T-helper 2 cell treated with Interferon-gamma antibody and Interleukin-4, amounts not matched to agents 5 μg/mL and 100 μg/mL, for 36 hours (primary cell): ENCODE measurements at places on chromosomes 4 and X.
A peak's percentile ranks its signal among the peaks of the same experiment; 100 is the strongest.

DNA sequence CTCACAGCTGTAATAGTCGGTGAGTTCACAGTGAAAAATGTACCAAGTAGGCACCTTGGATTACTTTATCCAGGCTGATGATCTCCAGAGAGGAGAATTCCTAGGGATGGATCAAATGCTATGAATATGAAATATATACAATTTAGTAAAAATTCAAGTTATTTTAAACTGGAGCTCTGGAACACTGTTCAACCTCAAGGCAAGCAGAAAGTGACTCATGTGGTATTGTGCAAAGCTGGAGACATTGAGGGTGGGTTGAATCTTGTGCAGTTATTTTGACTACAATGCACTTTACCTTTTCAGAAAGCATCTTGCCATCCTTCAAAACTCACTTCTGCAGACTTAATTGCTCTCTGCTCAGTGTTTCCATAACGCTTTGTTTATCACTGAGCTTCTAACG, 43.4 kb downstream of the OSTC start:
- no peak for DNase-seq
- no peaks in the 10 kb centered on the region for H3K27me3 ChIP-seq
- H3K4me1 ChIP-seq, result no peaks in the 10 kb centered on the region
- no peak overlapping the region for H3K27ac ChIP-seq
- no peaks in the 10 kb centered on the region for H3K36me3 ChIP-seq
- H3K4me3 ChIP-seq, result no peak overlapping the region

DNA sequence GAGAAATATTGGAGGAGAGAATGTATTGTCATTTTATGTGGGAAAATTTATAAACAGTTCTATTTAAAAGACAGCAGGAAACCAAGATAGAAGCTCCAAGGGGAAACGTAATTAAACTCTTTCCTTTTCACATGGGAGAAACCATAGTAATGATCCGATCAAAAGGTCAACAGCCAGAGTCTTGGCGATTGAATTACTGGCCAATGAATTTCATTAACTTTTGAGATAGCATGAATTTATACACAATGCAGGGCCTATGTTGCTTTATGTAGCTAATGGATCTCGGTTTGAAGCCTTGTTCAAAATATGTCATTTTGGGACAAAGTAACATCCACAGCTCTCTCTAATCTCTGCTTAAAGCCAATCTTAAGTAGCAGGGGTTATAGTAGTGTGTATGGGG, 897.5 kb upstream of the NDST4 start:
- no peaks in the 10 kb centered on the region for H3K36me3 ChIP-seq
- no peak overlapping the region for H3K27ac ChIP-seq
- H3K4me1 ChIP-seq, result no peaks in the 10 kb centered on the region
- H3K4me3 ChIP-seq, result no peak overlapping the region
- H3K27me3 ChIP-seq, result no peaks in the 10 kb centered on the region

GRCh38 chr4:174870311-174870710, 41.3 kb upstream of the GLRA3 start:
- no peak overlapping the region for H3K4me3 ChIP-seq
- no peaks in the 10 kb centered on the region for H3K27me3 ChIP-seq
- no peaks in the 10 kb centered on the region for H3K4me1 ChIP-seq
- H3K27ac ChIP-seq, result no peak overlapping the region

GRCh38 chr4:5839751-5840674, 52.9 kb downstream of the CRMP1 start:
- DNase-seq, result no peak
- no peak overlapping the region for H3K27ac ChIP-seq
- peaks cover 2% of the 10 kb centered on the region for H3K27me3 ChIP-seq
- no peaks in the 10 kb centered on the region for H3K4me1 ChIP-seq

GRCh38 chr4:100169491-100170485, 20.5 kb downstream of the DDIT4L start:
- no peak overlapping the region for H3K4me3 ChIP-seq
- no peaks in the 10 kb centered on the region for H3K27me3 ChIP-seq
- peaks cover 10% of the 10 kb centered on the region for H3K36me3 ChIP-seq

DNA sequence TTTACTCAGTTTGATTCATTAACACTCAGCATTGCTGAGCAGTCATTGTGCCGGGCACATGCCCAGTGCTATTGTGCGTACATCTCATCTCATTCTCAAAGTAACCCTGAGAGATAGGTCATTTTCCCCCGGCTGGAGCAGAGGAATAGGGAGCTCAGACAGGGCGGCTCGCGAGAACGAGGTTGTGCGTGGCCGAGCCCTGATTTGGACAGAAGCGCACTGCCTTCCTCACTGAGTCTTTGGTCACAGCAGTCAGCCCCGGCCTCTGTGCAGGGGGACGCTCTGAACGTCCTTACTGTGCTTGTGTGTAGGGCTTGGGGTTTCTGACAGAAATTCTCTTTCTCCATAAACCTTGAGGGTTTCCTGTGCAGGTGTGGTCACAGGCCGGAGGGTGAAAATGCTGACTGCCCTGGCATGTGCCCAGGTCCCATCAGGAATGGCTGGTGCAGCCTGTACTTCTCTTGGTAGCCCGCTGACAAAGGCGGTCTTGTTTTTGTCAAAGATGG, 39.5 kb downstream of the NOP14 start:
- peak overlapping the region; percentile 51 for H3K4me3 ChIP-seq
- H3K4me1 ChIP-seq, result peaks cover 22% of the 10 kb centered on the region
- H3K36me3 ChIP-seq, result peaks cover 59% of the 10 kb centered on the region

DNA sequence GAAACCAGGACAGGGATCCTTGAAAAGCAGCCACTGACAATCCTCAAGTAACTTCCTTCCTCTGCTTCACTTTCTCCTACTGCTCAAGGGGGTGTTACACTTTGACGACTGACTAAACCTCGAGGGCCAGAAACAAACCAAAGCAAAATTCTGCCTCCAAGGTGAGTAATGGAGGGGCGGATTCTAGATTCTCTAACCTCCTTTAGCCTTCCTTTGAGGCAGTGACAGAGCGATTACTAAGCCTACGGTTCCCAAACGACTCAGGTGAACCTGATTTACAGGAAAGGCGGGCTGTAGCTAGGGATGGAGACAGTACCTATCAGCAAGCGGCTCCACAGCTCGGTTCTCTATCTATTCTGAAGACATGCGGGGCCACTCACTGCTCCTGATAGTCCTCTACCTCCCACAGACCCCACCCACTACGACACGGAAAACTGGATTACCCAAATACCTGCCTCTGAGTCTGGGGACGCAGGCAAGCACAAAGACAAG, 487 bp downstream of the TBCK start:
- H3K27ac ChIP-seq, result no peak overlapping the region
- peaks cover 27% of the 10 kb centered on the region for H3K4me1 ChIP-seq
- DNase-seq, result peak; percentile 45
- no peaks in the 10 kb centered on the region for H3K27me3 ChIP-seq

DNA sequence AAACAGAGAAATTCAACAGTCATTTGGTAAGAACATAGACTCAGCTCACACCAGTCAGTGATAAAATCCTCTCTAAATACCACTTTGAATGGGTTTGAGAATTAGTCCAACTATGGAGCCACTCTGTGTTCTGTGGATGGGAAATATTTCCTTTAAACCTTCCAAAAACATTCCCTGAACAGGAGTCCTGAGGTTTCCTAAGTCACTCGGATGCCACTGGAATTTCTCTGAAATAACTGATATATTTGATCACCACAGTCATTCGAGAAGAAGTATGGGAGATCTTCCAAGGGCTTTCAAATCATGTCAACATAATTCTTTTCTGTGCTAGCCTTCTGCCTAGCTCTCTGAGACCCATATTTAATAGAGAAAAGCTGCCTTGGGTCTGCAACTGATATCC, 958.6 kb downstream of the STIM2 start:
- no peak for DNase-seq
- H3K27ac ChIP-seq, result no peak overlapping the region
- H3K4me3 ChIP-seq, result no peak overlapping the region
- no peaks in the 10 kb centered on the region for H3K36me3 ChIP-seq
- H3K27me3 ChIP-seq, result no peaks in the 10 kb centered on the region
- no peaks in the 10 kb centered on the region for H3K4me1 ChIP-seq

GRCh38 chr4:53522334-53522733, 69.0 kb downstream of the LNX1 start:
- H3K4me1 ChIP-seq, result no peaks in the 10 kb centered on the region
- H3K36me3 ChIP-seq, result no peaks in the 10 kb centered on the region
- H3K4me3 ChIP-seq, result no peak overlapping the region
- H3K27me3 ChIP-seq, result peaks cover 10% of the 10 kb centered on the region
- no peak overlapping the region for H3K27ac ChIP-seq

DNA sequence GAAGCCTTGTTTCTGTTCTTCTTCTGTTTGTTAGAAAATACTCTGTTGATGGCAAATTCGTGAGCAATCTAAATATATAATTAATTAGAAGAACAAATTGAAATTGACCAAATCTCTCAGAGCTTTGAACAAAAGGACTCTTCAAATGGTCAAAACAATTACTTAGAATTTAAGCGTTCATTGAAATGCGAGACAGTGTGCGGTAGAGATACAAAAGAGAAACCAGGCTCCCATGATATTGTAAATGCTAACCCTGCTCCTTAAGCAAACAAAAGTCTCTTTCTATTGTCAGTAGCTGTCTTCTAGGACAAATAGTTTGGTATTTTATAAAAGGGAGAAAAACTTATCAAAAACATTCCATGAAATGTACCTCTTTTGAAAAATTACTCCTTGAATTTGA, 453.4 kb upstream of the MAGEB2 start:
- no peaks in the 10 kb centered on the region for H3K4me1 ChIP-seq
- H3K4me3 ChIP-seq, result no peak overlapping the region
- H3K27ac ChIP-seq, result no peak overlapping the region
- no peaks in the 10 kb centered on the region for H3K27me3 ChIP-seq
- DNase-seq, result no peak
- H3K36me3 ChIP-seq, result no peaks in the 10 kb centered on the region

GRCh38 chr4:10081218-10081606, 35.4 kb downstream of the WDR1 start:
- DNase-seq, result no peak
- H3K4me3 ChIP-seq, result no peak overlapping the region
- no peaks in the 10 kb centered on the region for H3K4me1 ChIP-seq
- H3K27ac ChIP-seq, result no peak overlapping the region

DNA sequence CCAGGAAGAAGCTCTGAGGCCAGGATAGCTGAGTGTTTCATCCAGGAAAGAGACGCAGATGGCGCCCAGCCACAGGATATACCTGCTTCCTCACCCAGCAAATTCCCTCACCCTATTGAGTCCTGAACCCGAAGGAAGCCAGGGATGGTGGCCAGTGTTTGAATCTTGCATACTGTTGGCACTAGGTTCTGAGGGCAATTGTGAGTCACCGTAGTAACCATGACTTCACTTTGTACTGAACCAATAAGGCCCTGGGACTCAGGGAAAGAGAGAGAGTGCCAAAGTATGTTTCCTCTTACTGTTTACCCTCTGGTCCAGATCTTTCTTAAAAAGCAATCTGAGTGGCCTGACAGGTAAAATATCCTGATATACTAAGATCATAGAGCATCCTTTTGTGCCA, 25.6 kb upstream of the SMIM10L2A start:
- no peaks in the 10 kb centered on the region for H3K36me3 ChIP-seq
- H3K27ac ChIP-seq, result no peak overlapping the region
- no peaks in the 10 kb centered on the region for H3K4me1 ChIP-seq
- DNase-seq, result no peak

- H3K4me3 ChIP-seq, result no peak overlapping the region
- H3K4me1 ChIP-seq, result peaks cover 5% of the 10 kb centered on the region
- no peak for DNase-seq
These were observed 99.1 kb downstream of the PDLIM5 start for GRCh38 chr4:94550851-94551250.

DNA sequence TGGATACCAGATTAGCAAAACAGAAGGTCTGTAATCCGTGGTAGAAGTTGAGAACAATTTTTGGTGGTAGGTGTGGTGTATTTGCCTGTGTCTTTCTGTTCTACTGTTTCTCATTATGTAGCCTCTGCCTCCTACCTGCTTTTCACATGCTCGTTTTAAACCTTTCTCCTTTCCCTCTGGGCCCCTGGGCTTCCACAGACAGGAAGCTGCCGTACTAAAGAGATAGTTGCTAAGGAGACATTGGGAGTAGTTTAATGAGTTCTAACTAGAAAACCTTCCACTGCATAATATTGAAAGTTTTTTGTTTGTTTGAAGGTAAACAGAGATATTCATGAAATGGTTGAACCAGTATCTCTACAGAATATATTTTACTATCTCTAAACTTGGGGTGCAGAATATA, 107.8 kb downstream of the STOX2 start:
- H3K4me3 ChIP-seq, result no peak overlapping the region
- H3K27ac ChIP-seq, result peak overlapping the region; percentile 31
- no peaks in the 10 kb centered on the region for H3K27me3 ChIP-seq
- H3K4me1 ChIP-seq, result peaks cover 8% of the 10 kb centered on the region

- DNase-seq, result no peak
- peaks cover 5% of the 10 kb centered on the region for H3K4me1 ChIP-seq
- H3K4me3 ChIP-seq, result no peak overlapping the region
- no peaks in the 10 kb centered on the region for H3K36me3 ChIP-seq
These were observed 33.0 kb downstream of the REELD1 start for GRCh38 chr4:146247356-146247755.

- H3K27ac ChIP-seq, result no peak overlapping the region
- H3K4me3 ChIP-seq, result no peak overlapping the region
- no peaks in the 10 kb centered on the region for H3K27me3 ChIP-seq
- no peak for DNase-seq
- H3K4me1 ChIP-seq, result peaks cover 3% of the 10 kb centered on the region
These were observed 56.7 kb downstream of the PPP3CA start for GRCh38 chr4:101290654-101291053.

DNA sequence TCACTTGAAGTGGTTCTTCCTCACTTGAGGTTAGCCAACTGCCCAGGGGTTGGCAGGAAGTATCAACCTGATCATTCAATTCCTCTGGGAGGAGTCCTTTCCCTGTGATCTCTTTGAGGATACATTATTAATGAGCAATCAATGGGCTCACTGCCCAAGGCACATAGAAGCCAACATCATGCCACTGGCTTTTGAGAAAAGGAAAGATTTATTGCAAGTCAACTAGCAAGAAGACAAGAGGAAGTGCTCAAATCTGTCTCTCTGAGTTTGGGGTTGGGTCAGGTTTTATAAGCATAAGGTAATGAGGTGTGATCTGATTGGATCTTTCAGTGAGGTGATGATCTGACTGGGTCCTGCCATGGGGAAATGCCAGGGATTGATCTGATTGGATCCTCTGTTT, 39.6 kb downstream of the FGFBP1 start:
- no peak overlapping the region for H3K27ac ChIP-seq
- peaks cover 39% of the 10 kb centered on the region for H3K27me3 ChIP-seq
- H3K4me3 ChIP-seq, result no peak overlapping the region
- H3K36me3 ChIP-seq, result no peaks in the 10 kb centered on the region

DNA sequence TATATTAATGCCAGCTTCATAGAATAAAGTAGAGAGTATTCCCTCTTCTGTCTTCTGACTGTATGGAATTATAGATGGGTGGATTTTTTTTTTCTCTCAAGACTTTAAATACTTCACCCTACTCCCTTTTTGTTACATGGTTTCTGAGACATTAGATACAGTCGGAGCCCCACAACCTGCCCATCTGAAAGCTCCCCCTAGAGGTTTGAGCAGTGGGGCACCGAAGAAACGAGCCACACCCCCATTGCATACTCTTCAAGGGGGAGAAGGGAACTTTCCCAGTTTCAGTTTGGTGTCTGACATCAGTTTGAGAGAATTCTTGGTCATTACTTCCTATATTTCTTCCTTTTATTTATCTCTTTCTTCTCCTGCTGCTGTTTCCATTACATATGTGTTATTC, 437.6 kb upstream of the AGA start:
- no peak overlapping the region for H3K27ac ChIP-seq
- no peaks in the 10 kb centered on the region for H3K27me3 ChIP-seq
- H3K4me3 ChIP-seq, result no peak overlapping the region
- no peaks in the 10 kb centered on the region for H3K36me3 ChIP-seq
